ENCODE measurements at places on chromosomes 16 and 17. TPM values are rescaled to one million over a fixed set of nuclear protein-coding genes. Genes with fewer than 3 reads are reported as not detected.

Gene PMFBP1
- 0.12 TPM for total RNA-seq

DNA sequence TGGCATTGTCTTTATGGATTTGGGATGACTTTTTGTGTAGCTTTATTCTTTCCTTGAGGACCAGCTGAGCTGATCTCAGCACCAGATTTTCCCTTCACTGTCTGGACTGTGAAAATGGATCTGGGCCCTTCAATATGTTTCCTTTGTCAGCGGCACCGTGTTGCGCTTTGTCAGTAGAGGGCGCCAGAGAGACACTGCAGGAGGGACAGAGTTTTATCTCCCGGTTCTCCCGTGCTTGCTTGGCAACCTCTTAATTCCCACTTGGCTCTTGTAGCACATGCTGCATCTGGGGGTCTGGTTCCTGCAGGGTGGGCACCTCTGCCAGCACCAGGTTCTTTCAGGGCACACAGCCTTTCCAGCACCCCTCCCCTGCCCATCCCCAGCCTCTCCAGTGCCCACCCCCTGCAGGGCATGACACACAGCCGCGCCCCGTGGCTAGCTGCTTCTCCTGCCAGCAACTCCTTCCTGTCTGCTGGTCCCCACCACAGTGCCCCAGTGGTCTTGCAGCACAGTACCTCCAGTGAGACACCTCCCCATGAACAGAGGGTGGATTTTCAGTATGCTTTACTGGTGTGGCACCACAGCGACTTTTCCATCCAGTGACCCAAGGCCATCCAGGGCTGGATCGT is 19.6 kb downstream of the OR1D5 start:
- no peak for DNase-seq

GRCh38 chr17:55402374-55402773 is 19.3 kb downstream of the MMD start:
- DNase-seq = no peak

Gene DRC3
- 6.0 TPM for total RNA-seq

DNA sequence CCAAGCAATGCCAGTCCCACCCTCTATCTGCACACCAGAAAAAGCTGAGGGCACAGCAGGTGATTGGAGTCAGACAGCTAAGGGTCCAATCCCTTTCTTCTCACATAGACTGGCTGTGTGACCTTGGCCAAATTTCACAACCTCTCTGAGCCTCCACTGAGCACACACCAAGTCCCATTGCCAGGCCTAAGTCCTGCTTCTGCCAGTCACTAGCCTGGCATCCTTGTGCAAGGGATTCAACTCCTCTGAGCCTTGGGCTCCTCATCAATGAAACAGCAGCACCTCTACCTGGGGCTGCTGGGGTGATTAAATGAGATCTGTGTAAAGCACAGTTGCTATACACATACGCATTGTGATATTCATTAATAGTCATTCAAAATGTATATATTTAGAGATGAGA is 15.5 kb upstream of the TLCD3B start:
- DNase-seq = no peak

Gene ANKRD40CL
- not detected for total RNA-seq

Gene ZG16B
- total RNA-seq = 1.0 TPM

Gene ABCC12
- not detected for total RNA-seq

- DNase-seq = no peak
Observed at GRCh38 chr17:49959183-49959935, 9.6 kb upstream of the DLX4 start.

DNA sequence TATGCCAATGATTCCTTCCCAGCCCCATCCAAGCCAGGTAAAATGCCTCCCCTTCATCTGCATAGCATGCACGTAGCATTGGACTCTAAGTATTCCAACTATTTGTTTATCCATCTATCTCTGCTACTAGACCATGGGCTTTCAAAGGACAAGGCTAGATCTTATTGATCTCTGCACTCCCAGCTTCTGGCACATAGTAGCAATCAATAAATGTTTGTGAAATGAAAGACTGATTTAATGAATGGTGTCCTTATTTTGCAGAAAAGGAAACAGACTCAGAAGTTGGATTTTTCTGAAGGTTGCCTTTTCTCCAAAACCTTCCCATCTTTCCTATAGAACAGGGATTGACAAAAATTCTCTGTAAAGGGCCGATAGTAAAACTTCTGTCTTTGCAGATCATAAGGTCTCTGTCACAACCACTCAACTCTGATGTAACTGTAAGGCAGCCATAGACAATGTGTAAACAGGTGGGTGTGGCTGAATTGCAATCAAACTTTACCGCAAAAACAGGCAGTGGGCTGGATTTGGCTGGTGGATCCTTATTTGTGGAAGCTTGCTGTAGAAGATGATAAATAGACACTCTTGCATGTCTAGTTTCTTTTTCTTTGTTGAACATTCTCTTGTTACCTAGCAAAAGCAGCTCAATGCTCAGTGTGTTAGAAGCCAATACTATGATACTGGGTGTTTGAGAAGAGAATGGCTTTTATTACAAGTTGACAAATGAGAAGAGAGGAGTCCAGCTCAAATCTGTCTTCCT is 7.6 kb upstream of the CMTR2 start:
- no peak for DNase-seq

DNA sequence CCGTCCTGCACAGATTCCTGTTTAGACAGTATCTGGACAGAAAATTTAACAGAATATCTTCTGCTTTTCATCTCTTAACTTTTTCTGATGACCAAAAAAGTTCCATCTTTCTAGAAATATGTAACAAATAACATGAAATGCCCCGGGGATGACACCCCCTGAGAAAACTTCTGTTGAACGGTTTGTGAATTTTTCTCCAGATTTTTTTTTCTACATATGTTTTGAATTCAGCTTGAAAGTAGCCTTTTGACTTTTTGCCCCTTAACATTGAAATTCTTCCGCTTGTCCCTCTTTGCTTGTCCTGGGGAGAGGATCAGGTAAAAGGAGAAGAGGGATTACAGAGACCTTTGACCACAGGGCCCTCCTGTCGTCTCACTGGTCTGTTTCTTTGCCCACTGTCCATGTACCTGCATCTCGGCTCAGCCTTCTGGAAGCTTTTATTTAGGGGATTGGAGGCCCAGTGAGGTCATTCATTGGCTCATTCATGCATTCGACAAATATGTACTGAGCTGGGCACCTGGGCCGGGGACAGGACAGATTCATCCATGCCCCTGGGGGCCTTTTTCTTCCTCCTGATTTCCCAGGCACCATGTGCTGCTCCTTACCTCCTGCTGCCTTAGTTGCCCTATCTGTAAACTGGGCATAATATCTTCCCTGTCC is 19.6 kb upstream of the CPNE2 start:
- no peak for DNase-seq

- DNase-seq = peak; percentile 78
Observed at GRCh38 chr17:78184351-78184750, 2.5 kb downstream of the TK1 start.

GRCh38 chr16:15915555-15916081 is 27.2 kb upstream of the CEP20 start:
- no peak for DNase-seq

- DNase-seq = no peak
Observed at GRCh38 chr17:74552037-74552436, 6.1 kb upstream of the CD300C start.

DNA sequence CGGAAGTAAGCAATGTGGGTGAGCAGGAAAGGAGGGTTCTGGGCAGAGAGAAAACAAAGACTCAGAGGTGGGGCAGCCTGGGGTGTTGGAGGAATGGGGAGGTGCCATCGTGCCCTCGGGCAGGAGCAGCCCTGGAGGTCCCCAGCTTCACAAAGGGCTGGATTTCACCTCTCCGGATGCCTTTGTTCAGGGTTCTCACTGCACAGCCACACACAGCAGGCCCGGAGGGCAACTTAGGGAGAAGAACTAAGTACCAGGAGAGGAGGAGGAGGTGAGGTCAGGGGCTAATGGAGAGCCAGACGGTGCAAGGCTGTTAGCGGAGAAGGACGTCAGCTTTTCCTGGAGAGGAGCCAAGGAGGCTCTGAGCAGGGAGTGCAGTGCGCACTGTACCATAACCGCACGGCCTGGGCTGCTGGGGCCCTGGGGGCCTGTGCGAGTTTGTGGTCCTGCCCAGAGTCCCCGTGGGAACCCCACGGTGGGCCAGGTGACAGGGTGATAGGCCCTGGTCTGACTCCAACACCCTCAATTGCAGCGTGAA is 9.3 kb downstream of the ARRB2 start:
- peak; percentile 41 for DNase-seq

GRCh38 chr16:58418601-58419000 is 26.3 kb downstream of the GINS3 start:
- no peak for DNase-seq

Gene CCDC47
- total RNA-seq = 64.3 TPM

Data from ovary (tissue), 10 donors.